ENCODE measurements at places on chromosomes 7 and 10. TPM values are rescaled to one million over a fixed set of nuclear protein-coding genes. Genes with fewer than 3 reads are reported as not detected.

COA1 gene
- total RNA-seq = 37.3 TPM

PILRA gene
- total RNA-seq = 1.3 TPM

SNX13 gene
- 43.4 TPM for total RNA-seq

MYOF gene
- 37.6 TPM for total RNA-seq

CFAP69 gene
- 3.6 TPM for total RNA-seq

ANKRD1 gene
- 25.6 TPM for total RNA-seq

GRID2IP gene
- 0.09 TPM for total RNA-seq

AOAH gene
- total RNA-seq = 3.7 TPM

GRM3 gene
- total RNA-seq = 0.04 TPM

CHN2 gene
- 10.2 TPM for total RNA-seq

- no peaks in the 10 kb centered on the region for H3K36me3 ChIP-seq
- H3K27me3 ChIP-seq = no peaks in the 10 kb centered on the region
- H3K27ac ChIP-seq = no peak overlapping the region
- no peak for DNase-seq
- H3K4me3 ChIP-seq = no peak overlapping the region
Measured at GRCh38 chr7:31271641-31272405, 68.7 kb downstream of the NEUROD6 start.

GRCh38 chr7:4775848-4776623 is 613 bp downstream of the AP5Z1 start:
- peak overlapping the region; percentile 86 for H3K27ac ChIP-seq
- peak; percentile 47 for DNase-seq
- peaks cover 13% of the 10 kb centered on the region for H3K36me3 ChIP-seq
- H3K27me3 ChIP-seq = no peaks in the 10 kb centered on the region

GRCh38 chr7:155381852-155382801 is 75.8 kb upstream of the EN2 start:
- H3K36me3 ChIP-seq = no peaks in the 10 kb centered on the region
- DNase-seq = no peak
- peak overlapping the region; percentile 9 for H3K4me3 ChIP-seq
- H3K27ac ChIP-seq = no peak overlapping the region
- H3K27me3 ChIP-seq = peaks cover 100% of the 10 kb centered on the region
- H3K4me1 ChIP-seq = peaks cover 19% of the 10 kb centered on the region

- H3K36me3 ChIP-seq = no peaks in the 10 kb centered on the region
- H3K4me1 ChIP-seq = peaks cover 4% of the 10 kb centered on the region
- H3K27ac ChIP-seq = no peak overlapping the region
- no peaks in the 10 kb centered on the region for H3K27me3 ChIP-seq
Measured at GRCh38 chr10:63125459-63125858, 7.7 kb upstream of the NRBF2 start.

GRCh38 chr10:96339383-96339782 is 19.4 kb downstream of the OPALIN start:
- DNase-seq = no peak
- no peaks in the 10 kb centered on the region for H3K36me3 ChIP-seq
- no peaks in the 10 kb centered on the region for H3K4me1 ChIP-seq
- H3K27ac ChIP-seq = no peak overlapping the region
- no peaks in the 10 kb centered on the region for H3K27me3 ChIP-seq

- H3K36me3 ChIP-seq = no peaks in the 10 kb centered on the region
- no peaks in the 10 kb centered on the region for H3K4me1 ChIP-seq
- H3K4me3 ChIP-seq = no peak overlapping the region
- H3K27ac ChIP-seq = no peak overlapping the region
- no peaks in the 10 kb centered on the region for H3K27me3 ChIP-seq
Measured at GRCh38 chr7:111363099-111363498, 199.2 kb downstream of the IMMP2L start.

GRCh38 chr10:111833251-111833650 is 350.3 kb downstream of the GPAM start:
- no peaks in the 10 kb centered on the region for H3K27me3 ChIP-seq
- H3K27ac ChIP-seq = no peak overlapping the region
- H3K4me1 ChIP-seq = peaks cover 11% of the 10 kb centered on the region
- H3K36me3 ChIP-seq = no peaks in the 10 kb centered on the region
- no peak overlapping the region for H3K4me3 ChIP-seq

DNA sequence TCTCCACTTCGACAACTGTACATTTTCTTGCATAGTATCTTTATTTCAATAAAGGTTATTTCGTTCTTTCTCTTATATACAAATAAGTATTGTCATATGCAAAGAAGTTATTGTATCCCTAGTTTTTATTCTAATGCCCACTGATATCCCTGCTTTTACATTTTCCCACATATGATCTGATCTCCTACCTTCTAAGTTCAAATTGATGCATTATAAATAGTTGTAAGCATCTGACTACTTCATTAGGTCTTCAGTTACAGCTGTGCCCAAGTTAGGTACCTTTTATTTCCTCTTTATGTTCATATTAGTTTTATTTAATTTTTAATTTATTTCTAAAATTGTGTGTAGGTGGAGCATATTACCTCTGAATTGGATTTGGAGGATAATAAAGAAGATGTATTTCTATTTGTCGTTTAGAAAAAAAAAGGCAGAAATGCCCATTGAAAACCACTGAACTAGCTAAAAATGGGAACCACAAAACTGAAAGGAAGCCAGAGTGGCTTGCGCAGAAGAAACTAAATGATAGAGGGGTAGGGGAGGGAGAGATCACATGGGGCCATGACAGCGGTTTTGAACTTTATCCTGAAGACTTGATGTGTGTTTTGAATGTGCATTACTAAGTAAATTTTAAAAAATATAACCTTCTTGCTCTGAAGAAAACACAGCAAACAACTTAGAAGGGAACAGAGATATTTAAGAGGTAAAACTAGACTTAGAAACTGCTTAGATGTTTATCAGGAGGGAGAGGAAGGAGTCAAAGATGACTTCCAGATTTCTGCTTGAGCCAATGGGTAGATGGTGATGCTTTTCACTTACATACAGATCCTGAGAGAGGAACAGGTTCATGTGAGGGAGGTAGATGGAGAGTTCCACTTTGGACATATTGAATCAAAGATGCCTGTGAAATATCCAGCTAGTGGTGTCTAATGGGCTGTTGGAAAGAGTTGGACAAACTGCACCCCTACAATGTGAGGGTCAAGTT is 9.3 kb upstream of the ZC3HAV1L start:
- peak; percentile 25 for DNase-seq
- no peaks in the 10 kb centered on the region for H3K27me3 ChIP-seq
- no peak overlapping the region for H3K4me3 ChIP-seq
- H3K4me1 ChIP-seq = no peaks in the 10 kb centered on the region

- no peaks in the 10 kb centered on the region for H3K4me1 ChIP-seq
- H3K27ac ChIP-seq = no peak overlapping the region
- no peaks in the 10 kb centered on the region for H3K36me3 ChIP-seq
- peak; percentile 43 for DNase-seq
- no peak overlapping the region for H3K4me3 ChIP-seq
Measured at GRCh38 chr7:143003393-143004051, 23.4 kb downstream of the OR9A2 start.

- no peaks in the 10 kb centered on the region for H3K36me3 ChIP-seq
- H3K27me3 ChIP-seq = peaks cover 17% of the 10 kb centered on the region
- no peak overlapping the region for H3K27ac ChIP-seq
- no peak for DNase-seq
- no peak overlapping the region for H3K4me3 ChIP-seq
Measured at GRCh38 chr7:157517782-157518513, 181.1 kb downstream of the DNAJB6 start.

- H3K27ac ChIP-seq = no peak overlapping the region
- DNase-seq = no peak
- H3K4me3 ChIP-seq = no peak overlapping the region
- no peaks in the 10 kb centered on the region for H3K4me1 ChIP-seq
- no peaks in the 10 kb centered on the region for H3K36me3 ChIP-seq
- H3K27me3 ChIP-seq = peaks cover 5% of the 10 kb centered on the region
Measured at GRCh38 chr7:45217358-45217757, 59.8 kb downstream of the RAMP3 start.

DNA sequence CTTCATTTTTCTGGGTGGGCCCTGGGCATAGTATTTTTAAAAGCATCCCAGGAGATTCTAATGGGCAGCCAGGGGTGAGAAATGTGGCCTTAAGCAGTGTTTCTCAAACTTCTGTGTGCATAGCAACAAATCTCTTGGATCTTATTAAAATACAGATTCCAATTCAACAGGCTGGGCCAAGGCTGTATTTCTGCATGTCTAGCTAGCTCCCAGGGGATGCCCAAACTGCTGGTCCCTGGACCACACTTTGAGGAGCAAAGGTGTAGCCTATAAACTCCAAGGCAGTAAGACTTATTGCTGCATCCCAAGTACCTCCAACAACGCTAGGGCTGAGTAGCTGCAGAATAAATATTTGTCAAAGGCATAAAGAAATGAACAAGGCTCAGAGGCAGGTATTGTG is 292.9 kb upstream of the ZMIZ1 start:
- no peaks in the 10 kb centered on the region for H3K36me3 ChIP-seq
- no peak overlapping the region for H3K27ac ChIP-seq
- no peak for DNase-seq
- no peak overlapping the region for H3K4me3 ChIP-seq
- H3K4me1 ChIP-seq = peaks cover 57% of the 10 kb centered on the region

DNA sequence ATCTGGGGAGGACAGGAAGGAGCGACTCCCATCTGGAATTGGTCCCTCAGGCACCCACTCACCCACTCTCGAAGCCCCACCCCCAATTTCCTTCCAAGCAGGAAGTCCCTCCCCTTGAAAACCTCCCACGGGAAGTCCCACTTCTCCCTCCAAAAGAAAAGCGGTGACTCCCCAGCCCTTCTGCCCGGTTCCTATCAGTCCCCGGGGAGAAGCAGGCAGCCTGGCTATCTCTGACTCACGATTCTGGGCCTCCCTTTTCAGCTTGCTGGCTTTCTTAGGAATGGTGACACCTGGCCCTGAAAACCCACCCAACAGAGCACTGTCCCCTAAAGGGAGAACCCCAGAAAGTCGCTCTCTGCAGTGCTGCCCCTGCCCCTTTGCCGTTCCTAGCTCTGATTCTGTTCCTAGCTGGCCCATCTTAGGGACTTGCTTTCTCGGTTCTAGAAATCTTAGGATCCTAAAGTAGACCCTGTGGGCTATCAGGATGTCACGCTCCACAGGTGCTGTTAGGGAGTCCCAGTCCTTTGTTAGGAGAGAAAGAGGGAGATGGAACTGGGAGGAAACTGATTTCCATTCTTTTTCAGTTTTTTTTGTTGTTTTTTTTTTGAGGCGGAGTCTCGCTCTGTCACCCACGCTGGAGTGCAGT is 6.0 kb downstream of the TSC22D4 start:
- no peak overlapping the region for H3K27ac ChIP-seq
- H3K36me3 ChIP-seq = peaks cover 46% of the 10 kb centered on the region
- peaks cover 53% of the 10 kb centered on the region for H3K4me1 ChIP-seq
- no peak overlapping the region for H3K4me3 ChIP-seq
- DNase-seq = no peak

DNA sequence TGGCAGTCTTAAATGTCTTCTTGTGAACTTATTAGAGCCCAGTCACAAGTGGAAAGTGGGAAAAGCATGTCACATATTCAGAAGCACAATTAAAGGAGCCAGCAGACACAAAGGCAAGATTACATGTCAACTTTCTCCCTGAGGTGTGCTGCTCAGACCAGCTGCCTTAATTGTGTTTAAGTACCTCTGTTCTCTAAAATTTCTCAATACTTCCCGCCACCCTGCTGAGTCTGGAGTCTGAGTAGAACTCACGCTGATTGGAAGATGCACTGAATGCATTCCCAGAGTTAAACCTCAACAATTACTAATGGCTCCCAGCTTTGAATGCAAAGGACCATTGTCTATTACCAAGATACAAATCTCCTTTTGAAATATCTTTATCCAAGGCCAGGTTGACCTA is 166.4 kb upstream of the COBL start:
- H3K36me3 ChIP-seq = no peaks in the 10 kb centered on the region
- DNase-seq = no peak
- no peak overlapping the region for H3K27ac ChIP-seq
- H3K27me3 ChIP-seq = no peaks in the 10 kb centered on the region

DNA sequence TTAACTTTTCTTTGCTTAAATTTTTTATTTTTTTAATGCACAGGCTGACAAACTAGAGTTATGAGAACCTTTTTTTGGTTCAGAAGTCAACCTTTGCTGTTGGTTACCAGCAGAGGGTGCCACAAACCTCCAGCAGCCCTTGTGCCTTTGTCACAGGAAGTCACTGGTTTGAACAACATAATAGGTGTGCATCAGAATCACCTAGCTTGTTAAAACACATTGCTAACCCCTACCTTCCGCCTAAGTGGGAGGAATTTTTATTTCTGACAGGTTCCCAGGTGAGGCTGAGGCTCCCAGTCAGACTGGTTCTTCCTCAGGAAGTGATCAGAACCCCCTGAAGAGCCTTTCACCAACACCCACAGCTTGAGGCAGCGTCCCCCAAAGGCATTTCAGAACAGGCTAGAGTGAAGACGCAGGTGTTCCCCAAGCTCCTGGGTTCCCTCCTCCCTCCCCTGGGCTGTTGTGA is 22.6 kb upstream of the VDAC2 start:
- H3K27me3 ChIP-seq = no peaks in the 10 kb centered on the region
- no peak overlapping the region for H3K27ac ChIP-seq
- no peak overlapping the region for H3K4me3 ChIP-seq
- H3K36me3 ChIP-seq = no peaks in the 10 kb centered on the region
- no peaks in the 10 kb centered on the region for H3K4me1 ChIP-seq

- H3K27me3 ChIP-seq = peaks cover 15% of the 10 kb centered on the region
- H3K36me3 ChIP-seq = no peaks in the 10 kb centered on the region
- H3K27ac ChIP-seq = no peak overlapping the region
Measured at GRCh38 chr10:132906106-132906505, 36.3 kb downstream of the CFAP46 start.

GRCh38 chr10:88886557-88886956 is 6.5 kb downstream of the STAMBPL1 start:
- H3K4me1 ChIP-seq = peaks cover 4% of the 10 kb centered on the region
- H3K4me3 ChIP-seq = no peak overlapping the region
- no peaks in the 10 kb centered on the region for H3K27me3 ChIP-seq

GRCh38 chr10:68167586-68168189 is 58.4 kb downstream of the MYPN start:
- H3K36me3 ChIP-seq = peaks cover 22% of the 10 kb centered on the region
- DNase-seq = no peak
- H3K4me1 ChIP-seq = no peaks in the 10 kb centered on the region
- H3K27ac ChIP-seq = no peak overlapping the region
- H3K4me3 ChIP-seq = no peak overlapping the region
